RPMI8226 (cell line): ENCODE measurements at places on chromosomes 6 and 20.

DNA sequence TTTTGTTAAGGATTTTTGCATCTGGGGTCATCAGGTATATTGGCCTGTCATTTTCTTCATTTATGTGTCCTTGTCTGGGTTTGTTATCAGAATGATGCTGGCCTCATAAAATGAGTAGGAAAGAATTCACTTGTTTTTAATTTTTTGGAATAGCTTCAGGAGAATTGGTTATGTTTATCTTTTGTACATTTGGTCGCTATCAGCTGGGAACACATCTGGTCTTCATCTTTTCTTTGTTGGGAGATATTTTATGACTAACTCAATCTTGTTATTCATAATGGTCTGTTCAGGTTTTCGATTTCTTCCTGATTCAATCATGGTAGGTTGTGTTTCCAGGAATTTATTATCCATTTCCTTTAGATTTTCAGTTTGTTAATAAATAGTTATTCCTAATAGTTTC is 207.5 kb upstream of the ASCC3 start:
- no peak for DNase-seq

DNA sequence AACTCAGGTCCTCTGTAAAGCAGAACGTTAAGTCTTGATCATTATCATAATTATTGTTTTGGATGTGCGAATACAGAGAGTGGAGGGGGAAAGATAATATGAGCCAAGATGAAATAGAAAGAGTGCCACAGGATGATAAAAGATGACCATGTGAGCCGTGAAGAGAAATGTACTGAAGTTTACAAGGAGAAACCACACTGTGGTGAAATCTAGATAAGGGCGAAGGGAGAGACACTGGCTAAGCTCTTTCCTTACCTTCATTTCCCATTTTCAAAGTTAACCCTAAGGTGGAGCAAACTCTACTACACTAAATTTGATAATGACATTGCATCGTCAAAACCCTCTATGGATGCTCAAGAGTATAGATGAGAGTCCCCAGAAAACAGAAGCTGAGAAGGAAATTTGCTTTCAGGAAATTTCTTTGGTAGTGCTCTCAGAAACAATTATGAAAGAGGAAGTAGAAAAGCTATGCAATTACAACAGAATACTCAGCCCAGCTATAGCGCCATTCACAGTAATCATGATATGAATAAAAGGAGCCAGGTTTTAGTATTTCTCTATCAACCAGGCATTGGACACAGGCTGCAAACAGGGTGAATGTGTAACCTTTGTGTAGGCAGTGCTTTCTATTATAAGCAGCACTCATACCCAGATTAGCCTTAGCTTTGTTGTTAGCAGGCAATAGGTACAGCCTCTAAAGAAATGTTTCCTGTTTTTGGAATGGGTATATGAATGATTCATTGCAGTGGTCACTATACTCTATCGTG is 1080.7 kb downstream of the GRIK2 start:
- no peak for DNase-seq

- no peak for DNase-seq
Measured at GRCh38 chr20:53529658-53530057, 64.0 kb downstream of the ZNF217 start.

- DNase-seq, result no peak
Measured at GRCh38 chr20:48740712-48741111, 87.1 kb downstream of the PREX1 start.

- DNase-seq, result no peak
Measured at GRCh38 chr6:13139119-13139518, 189.2 kb downstream of the TBC1D7 start.

- DNase-seq, result no peak
Measured at GRCh38 chr20:35003211-35004031, 47.8 kb downstream of the MYH7B start.

DNA sequence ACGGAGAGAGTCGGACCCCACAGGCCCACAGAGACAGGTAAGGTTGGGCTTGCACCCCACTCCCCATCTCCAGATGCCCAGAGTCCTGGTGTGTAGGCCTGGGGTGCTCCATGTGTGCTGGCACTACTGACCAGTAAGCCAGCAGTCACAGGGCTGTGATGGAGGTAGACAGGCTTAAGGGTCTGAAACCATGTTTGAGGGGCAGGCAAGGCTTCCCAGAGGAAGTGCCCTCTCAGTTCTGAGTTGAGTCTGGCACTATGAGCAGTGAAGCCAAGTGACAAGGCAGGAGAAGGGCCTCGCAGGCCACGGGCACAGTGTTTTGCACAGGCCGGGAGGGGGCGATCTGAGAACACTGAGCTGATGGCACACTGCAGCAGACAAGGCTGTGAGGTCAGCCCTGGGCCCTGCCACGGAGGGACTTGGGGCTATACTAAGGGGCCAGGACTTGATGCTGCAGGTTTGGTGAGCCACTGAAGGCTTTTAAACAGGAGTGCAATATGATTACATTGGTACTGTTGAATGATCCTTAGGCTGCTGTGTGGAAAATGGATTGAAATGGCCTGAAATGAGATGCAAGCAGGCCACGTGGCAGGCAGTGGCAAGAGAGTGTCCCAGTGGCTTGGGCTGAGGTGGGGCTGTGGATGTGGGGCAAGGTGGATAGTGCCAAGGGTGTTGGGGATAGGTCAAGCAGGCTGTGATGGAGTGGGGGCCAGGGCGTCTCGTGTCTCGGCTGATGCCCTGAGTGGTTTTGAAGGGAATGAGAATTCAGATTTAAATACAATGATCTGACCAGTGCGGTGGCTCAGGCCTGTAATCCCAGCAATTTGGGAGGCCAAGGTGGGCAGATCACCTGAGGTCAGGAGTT is 20.3 kb downstream of the TTBK1 start:
- DNase-seq, result peak; percentile 81

DNA sequence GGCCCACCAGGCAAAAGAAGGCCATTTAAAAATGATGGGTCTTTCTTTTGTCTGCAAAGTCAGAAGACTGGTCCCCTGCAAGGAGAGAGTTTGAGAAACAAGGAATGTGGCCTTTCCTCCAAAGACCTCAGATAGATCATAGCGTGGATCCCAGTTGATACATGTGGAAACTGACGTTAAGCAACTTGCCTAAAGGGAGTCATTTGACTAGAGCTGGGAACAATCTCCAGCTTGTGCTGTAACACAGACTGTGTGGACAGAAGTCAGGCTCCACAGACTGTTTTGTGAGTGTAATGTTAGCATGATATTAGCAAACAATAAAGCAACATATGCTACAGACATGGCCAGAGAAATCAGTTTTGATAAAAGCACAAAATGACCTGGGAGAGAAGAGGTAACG is 140.4 kb upstream of the CITED2 start:
- DNase-seq, result no peak
